ENCODE measurements at places on chromosomes 16 and 17.

GRCh38 chr17:4033751-4034251 is 69.6 kb upstream of the ATP2A3 start:
- no peak for DNase-seq

DNA sequence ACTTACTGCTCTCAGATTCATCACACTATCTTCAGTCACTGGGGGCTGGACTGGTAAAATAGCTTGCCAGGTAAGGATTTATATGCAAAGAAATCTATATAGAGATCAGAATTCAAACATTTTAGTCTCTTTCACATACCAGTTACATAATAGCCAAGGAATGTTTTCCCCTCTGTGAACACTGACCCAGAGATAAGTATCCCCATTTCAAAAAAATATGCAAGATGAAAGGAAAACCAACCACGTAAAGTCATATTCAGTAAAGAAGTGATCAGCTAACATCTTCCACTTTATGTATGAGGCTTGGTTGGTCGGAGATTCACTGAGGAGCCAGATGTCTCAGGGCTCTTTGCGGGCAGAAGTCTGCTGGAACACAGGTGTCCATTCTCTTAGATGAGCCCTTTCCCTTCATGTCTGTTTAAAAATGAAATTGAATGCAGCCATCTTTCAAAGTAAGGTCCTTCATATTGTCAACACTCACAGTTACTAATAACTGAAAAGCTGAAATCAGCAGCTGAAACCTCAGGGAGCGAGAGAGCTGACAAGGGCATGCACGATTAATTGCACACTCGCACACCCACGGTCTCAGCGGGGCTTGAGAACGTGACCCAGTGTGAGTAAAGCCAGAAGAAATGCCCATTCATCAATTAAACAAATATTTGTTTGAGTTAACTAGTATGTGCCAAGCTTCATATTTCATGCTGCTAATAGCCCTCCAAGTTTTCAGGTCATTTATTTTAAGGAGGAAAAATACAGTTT is 161.2 kb downstream of the MRTFB start:
- peak; percentile 67 for DNase-seq

DNA sequence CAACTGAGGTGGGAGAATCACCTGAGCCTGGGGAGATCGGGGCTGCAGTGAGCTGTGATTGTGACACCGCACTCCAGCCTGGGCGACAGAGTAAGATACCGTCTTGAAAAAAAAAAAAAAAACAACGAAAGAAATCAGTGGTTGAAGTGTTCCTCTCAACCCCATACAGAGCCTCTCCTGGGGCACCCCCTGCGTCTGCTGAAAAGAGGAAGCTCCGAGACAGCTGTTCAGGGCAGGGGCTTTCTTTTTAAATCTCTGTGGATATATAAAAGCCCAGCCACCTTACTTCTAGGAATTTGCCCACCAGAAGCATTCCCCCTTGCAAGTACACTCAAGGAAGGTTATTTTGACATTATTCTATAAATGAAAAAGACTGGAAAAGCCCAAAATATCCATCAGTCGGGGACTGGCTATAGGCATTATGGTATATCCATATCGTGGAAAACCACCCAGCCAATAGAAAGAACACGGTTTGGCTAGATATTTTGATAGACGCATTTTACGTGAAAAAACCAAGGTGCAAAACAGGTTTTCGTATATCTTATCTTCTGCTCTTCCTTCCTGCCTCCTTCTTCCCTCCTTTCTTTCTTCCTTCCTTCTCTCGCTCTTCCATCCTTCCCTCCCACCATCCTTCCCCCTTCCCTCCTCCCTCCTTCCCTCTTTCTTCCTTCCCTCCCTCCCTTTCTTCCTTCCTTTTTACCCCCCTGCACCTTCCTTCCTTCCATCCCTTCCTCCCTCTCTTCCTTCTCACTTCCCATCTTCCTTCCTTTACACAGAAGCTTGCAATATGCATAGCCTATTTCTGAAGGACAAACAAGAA is 9.2 kb upstream of the CCL22 start:
- no peak for DNase-seq

GRCh38 chr16:53745753-53746266 is 41.9 kb downstream of the FTO start:
- peak; percentile 25 for DNase-seq

GRCh38 chr16:59296888-59297287 is 562.8 kb upstream of the GOT2 start:
- no peak for DNase-seq

- DNase-seq, result no peak
Measured at GRCh38 chr17:15181333-15181732, 83.8 kb downstream of the PMP22 start.

DNA sequence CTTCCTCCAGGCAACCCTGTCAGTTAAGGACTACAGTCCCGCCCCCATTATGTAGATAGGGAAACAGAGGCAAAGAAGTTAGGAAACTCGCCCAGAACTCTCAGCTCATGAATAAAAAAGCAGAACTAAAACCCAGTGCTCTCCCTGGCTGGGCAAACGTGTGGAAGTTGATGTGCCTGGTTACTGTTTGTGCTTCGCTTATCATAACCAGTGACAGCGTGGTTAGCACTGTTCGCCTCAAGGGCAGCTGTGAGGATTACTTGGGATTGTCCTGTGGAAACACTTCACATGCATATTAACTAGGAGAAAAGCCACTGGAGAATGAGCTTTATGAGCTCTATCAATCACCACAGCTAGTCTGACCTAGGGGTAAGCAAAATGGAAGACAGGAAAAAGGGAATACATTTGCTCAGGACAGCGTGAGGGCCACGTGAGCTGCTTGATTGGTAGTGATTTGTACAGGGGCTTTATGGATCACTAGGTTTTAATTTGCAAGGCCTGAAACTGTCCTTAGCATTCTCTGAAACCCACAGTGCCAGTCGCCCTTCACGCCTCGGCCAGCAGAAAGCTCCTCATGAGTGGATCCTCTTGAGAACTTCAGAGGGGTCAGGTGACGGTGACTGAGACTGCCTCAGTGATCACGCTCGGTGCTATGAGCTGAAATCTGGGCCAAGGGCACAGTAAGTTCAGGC is 19.9 kb downstream of the CYB5D2 start:
- no peak for DNase-seq

DNA sequence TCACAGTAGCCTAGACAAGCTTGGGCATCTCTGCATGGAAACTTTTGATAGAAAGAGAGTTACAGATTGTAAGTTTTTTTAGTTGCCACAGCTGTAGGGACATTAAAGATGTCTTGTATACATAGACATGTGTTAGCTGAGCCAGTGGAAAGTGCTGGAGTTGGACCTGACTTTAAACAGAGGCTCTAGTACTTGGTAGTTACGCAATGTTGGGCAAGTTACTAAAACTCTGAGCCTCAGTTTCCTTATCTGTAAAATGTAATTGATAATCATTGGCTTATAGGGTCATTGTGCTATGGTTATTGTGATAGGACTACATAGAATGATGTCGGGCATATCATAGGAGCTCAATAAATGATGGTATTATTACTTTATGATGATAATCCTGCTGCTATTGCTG is 225.8 kb upstream of the CPHXL start:
- DNase-seq, result no peak

- no peak for DNase-seq
Measured at GRCh38 chr16:15958703-15959348, 9.4 kb downstream of the ABCC1 start.

DNA sequence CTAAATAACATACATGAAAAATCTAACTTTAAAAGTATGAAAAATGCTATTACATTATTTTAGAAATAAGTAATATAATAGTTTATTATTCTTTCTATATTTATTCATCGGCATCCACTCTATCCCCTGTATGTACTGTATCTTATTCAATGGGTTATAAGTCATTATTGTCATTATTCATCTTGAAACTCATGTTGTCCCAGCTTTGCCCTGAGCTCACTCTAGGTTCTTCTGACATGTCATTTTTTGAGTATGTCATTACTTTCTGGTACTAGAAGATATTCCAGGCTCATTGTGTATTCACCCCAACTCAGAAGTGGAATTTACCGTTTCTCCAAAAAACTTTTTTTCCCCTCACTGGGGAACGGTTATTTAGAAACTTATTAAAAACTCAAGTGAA is 53.0 kb upstream of the MNT start:
- DNase-seq, result no peak

- DNase-seq, result no peak
Measured at GRCh38 chr17:63419949-63420867, 25.9 kb downstream of the CYB561 start.

DNA sequence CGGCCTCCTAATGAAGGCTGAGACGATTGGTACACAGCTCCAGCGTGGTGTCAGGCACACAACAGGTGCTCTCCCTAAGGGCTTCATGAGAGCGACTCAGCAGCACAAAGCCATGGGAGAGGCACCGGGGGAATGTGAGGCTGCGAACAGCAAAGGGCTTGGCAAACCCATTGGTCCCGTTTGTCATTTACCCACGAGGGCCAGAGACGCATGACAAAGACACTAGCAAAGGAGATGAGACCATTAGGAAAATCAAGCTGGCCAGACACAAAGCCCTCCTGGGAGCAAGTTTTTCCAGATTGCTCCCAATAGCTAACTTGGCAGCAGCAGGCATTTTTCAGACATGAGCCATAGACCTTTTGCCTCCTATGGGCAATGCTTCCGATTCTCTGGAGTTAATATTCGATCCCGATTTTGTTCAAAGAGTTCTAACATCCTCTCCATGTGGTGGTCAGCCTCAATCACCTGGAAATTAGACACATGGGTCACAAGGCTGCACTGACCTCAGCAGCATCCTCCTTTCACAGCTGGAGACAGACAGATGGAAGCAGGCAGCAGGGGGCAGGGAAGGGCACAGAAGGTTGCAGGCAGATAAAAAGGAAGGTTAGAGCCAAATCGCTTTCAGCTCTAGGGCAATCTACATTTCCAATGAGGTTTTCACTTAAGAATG is 38.2 kb downstream of the TK2 start:
- peak; percentile 74 for DNase-seq

GRCh38 chr17:64470625-64471024 is 21.7 kb downstream of the MILR1 start:
- DNase-seq, result no peak

GRCh38 chr17:55710410-55710809 is 12.3 kb downstream of the TMEM100 start:
- no peak for DNase-seq

DNA sequence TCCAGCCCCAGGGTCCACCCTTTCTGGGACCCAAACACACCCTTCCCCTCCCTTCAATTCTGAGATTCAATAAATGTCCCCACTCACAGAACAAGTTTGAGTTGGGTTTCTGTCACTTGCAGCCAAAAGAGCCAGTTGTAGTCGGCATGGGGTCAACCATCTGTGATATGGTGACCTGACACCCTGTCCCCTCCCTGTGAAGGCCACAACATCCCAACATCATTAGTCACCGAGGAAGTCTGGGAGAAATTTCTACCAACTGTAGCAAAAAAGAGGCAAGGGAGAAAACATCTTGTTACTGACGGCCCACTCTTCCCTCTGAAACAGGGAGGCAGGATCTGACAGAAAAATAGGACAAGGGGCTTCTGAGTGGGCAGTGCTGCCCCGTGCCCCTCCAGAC is 638 bp upstream of the LYZL6 start:
- no peak for DNase-seq

DNA sequence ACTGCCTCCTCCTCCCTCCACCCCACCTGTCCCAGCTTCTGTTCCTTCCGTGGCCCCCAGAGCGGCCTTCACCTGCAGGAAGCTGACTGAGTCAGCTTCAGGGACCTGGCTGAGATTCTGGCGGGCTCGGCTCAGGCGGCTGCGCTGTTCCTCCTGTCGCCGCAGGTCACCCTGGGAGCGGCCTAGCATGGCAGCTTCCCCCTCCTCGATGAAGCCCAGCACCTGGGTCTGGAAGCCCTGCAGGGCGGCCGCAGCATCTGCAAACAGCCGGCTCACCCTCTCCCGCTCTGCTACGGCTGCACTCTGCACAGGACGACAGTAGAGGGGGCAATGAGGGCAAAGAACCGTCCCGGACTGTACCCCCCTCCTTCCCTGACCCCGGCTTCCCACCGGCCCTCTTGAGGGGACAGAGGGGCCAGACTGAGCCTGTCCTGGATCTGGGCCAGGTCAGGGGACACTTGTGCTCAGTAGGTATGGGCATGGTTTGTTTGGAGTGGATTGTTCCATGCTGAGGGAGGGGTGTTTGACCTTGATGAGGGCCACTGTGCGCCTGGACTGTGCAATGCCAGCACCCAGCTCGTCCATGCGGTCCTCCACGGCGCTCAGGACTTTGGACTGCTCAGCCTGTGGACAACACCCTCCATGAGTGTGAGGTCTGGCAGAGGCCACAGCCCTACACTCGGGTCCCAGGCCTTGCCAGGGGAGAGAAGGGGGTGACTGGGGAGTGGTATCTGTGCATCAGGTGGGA is 2.0 kb downstream of the TRIM47 start:
- DNase-seq, result no peak

GRCh38 chr16:52437277-52437670 is 109.7 kb downstream of the TOX3 start:
- DNase-seq, result no peak

- no peak for DNase-seq
Measured at GRCh38 chr16:81578636-81579413, 134.2 kb downstream of the CMIP start.

DNA sequence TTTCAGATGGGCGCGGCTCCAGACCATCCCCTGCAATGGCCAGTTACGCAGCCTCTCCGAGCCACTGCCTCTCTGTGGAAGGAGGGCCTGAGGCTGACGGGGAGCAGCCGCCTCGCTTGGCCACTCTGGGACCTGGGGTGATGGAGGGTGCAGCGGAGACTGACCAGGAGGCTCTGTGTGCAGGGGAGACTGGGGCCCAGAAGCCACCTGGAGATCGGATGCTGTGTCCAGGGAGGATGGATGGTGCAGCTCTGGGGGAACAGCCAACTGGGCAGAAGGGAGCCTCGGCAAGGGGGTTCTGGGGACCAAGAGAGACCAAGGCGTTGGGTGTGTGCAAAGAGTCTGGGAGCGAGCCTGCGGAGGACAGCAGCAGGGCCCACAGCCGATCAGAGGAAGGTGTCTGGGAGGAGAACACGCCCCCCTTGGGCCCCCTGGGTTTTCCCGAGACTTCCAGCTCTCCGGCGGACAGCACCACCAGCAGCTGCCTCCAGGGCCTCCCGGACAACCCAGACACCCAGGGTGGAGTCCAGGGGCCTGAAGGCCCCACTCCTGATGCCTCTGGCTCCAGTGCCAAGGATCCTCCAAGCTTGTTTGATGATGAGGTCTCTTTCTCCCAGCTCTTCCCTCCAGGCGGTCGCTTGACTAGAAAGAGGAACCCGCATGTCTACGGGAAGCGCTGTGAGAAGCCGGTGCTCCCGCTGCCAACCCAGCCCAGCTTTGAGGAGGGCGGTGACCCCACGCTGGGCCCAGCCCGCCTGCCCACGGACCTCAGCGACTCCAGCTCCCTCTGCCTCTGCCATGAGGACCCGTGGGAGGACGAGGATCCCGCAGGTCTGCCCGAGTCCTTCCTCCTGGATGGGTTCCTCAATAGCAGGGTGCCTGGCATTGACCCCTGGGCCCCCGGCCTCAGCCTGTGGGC is 17.4 kb upstream of the ZFPM1 start:
- no peak for DNase-seq

- peak; percentile 40 for DNase-seq
Measured at GRCh38 chr17:4934173-4934979, 2.3 kb downstream of the GP1BA start.
